Stimulated activated CD4-positive, alpha-beta T cell treated with anti-CD3 and anti-CD28 coated beads, Interleukin-1b, Interleukin-23, amount 100 ng/mL, for 48 hours (primary cell): ENCODE measurements at places on chromosomes 1 and 21.

GRCh38 chr1:11470912-11471311 is 8.0 kb upstream of the DISP3 start:
- DNase-seq: no peak

GRCh38 chr1:94790246-94790645 is 29.9 kb upstream of the SLC44A3 start:
- no peak for DNase-seq

- no peak for DNase-seq
Observed at GRCh38 chr1:160428655-160429054, 28.3 kb downstream of the VANGL2 start.

- DNase-seq: no peak
Observed at GRCh38 chr1:162335126-162335525, 41.5 kb downstream of the SPATA46 start.

- DNase-seq: no peak
Observed at GRCh38 chr1:43107664-43108063, 64.4 kb downstream of the EBNA1BP2 start.

DNA sequence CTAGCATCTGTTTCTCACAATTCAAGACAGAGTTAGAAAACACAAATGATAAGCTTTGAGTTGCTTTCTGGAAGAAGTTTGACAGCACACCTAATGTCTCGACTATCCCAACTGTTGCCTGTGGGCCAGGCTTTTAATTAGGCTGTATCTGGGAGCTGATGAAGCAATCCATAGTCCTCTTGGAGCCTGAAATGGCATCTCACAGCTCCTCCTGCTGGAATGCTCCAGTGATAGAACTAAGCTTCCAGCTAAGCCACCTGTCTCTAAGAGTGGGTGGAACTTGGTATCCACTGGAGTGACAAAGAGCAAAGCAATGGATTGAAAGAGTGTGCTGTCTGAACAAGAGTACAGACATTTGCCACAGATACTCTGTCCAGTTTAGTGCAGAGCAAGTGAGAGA is 605.3 kb upstream of the NR5A2 start:
- no peak for DNase-seq

DNA sequence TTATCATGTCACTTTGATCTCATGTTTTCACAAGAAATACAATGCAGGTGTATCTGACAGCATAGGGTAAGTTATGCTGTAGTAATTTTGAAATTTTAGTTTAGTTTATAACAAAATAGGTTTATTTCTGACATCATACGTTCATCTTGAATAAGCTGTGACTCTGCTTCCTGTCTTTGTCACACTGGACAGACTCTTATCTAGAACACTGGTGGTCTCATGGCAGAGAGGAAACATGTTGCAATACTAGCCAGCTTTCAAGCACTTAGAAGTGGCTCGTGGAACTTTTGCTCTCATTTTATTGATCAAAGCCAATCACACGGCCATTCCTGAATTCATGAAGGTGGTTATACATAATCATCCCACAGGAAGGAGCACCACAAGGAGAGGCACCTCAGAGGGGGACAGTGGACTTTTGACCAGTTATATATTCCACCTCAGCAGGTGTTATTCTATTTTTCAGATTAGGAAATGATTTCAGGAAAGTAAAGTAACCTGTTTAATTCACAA is 46.5 kb downstream of the CYP2J2 start:
- DNase-seq: no peak

DNA sequence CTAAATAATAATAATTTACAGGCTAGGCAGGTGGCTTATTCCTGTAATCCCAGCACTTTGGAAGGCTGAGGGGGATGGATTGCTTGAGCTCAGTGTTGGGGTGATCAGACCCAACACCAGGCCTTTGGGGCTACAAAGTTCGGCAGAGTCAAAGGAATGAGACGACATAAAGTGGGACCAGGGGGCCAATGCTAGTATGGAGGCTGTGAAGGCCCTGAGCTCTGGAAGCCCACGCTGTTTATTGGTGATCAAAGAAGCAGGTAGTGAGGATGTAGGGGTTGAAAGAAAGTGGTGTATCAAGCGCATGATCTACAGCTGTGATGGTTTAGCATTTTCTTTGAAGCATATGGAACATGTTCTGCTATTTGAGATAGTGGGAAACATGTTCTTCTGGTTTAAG is 5.6 kb downstream of the BTBD8 start:
- no peak for DNase-seq

DNA sequence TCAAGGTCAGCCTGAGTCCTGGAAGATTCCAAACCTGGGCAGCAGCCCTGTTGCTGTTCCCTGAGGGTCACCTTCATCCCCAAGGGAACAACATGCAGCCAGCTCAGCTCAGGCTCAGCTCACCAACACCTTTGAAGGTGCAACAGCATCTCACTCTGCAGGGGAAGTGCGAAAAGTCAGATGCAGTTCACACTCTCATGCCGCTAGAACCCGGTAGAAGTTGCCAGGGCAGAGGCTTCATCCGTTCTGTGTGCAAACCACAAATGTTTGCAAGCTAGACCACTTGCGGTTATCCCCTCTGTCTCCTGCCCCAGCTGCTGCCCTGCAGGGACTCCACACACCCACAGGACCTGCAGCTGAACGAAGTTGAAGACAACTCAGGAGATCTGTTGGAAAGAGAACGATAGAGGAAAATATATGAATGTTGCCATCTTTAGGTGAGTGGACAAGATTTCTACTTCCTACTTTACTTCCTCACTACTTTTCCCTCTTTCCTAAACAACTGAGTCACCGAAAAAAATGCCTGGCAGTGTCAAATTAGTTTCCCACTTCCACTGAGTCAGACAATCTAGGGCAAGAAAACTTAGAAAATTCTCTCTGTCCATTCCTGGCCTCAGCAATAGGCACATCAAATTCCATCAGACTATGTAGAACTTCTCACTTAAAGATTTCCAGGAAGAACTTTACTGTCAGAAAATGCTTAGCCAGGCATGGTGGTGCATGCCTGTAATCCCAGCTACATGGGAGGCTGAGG is 1.8 kb upstream of the FCRL6 start:
- DNase-seq: no peak

- DNase-seq: no peak
Observed at GRCh38 chr1:164611754-164612642, 53.0 kb downstream of the PBX1 start.

- no peak for DNase-seq
Observed at GRCh38 chr1:65163201-65163805, 15.3 kb downstream of the AK4 start.

GRCh38 chr1:81232420-81232819 is 568.3 kb upstream of the ADGRL2 start:
- DNase-seq: no peak

DNA sequence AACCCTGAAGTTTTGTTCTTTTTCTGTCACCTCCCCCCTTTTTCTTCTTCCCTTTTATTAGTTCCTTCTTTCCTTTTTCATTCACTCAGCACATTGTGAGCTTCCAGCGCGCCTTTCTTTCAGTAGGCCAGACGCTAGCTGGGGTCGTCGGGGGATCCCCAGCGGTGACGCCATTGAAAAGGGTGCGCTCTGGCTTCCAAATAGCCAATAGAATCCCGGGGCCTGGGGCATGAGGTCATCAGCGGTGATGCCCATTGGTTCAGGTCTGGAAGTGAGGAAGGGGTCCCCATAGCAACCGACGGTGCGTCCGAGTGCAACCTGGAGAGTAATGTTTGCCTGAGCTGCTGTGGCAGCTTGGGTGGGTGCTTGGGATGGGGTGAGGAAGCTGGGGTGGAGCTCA is 6.9 kb upstream of the EFNA3 start:
- DNase-seq: no peak

- no peak for DNase-seq
Observed at GRCh38 chr1:7178741-7179140, 393.5 kb downstream of the CAMTA1 start.

- no peak for DNase-seq
Observed at GRCh38 chr1:245046769-245047168, 108.0 kb upstream of the KIF26B start.

GRCh38 chr1:175131095-175131494 is 61.5 kb downstream of the KIAA0040 start:
- DNase-seq: no peak

- no peak for DNase-seq
Observed at GRCh38 chr1:55309786-55310504, 94.8 kb upstream of the USP24 start.

DNA sequence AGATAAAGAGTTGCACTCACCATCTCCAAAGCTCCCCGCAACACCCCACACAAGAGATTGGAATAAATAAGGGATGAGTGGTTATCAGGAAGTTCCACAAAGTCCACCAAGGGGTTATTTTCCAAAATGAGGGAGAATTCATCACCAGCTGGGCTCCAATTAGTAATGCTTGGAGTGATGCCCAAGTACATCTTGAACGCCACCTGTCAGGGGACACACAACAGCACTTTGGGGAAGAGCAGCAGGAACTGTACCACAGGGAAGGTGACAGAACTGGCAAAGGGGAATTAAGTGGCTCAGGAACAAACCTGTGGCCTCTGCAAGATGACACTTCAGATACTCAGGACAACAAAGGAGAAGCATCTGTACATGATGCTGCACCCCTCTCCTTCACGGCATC is 11.5 kb downstream of the TRAPPC3 start:
- DNase-seq: no peak

DNA sequence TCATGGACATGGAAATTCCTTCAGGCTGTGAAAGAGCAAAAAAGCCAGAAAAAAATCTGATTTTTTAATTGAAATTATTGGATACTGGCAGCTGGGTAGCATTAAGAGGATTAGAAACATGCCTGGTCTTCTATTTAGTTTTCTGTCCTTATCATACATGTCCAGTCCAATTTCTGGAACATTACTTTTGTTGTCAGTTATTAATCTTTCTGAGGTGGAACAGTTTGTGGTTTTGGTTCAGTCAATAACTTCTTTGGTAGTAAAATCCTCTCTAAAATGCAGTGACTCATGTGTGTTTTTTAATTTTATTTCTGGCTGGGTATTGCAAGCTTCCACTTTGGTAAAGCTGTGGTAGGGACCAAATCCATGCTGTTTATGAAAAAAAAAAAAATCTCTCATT is 687.0 kb upstream of the ADGRL2 start:
- no peak for DNase-seq

- no peak for DNase-seq
Observed at GRCh38 chr1:59967141-59967697, 40.6 kb upstream of the CYP2J2 start.

GRCh38 chr1:97204468-97204867 is 482.9 kb downstream of the PTBP2 start:
- DNase-seq: no peak

DNA sequence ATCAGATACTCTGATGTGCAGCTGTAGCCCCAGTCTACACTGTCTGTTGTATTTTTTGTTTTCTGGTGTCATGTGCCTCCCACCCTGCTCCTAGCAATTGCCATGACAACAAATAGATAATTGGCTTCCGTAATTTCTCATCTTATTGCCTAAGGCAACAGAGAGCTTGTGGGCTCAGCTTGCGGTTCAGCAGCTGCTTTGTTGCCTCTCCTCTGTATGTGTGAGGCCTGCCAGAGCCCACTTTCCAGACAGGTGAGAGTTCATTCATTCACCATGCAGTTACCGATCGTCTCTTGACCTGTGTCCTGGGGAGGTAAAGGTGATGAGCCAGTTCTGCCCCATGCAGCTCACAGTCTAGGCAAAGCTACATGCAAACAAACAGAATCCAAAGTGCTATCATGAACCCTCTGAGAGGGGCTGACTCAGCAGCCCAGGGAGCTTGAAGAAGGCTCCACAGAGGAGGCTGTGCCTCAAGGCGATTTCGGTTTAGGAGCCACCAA is 11.9 kb downstream of the LGALS8 start:
- DNase-seq: no peak

DNA sequence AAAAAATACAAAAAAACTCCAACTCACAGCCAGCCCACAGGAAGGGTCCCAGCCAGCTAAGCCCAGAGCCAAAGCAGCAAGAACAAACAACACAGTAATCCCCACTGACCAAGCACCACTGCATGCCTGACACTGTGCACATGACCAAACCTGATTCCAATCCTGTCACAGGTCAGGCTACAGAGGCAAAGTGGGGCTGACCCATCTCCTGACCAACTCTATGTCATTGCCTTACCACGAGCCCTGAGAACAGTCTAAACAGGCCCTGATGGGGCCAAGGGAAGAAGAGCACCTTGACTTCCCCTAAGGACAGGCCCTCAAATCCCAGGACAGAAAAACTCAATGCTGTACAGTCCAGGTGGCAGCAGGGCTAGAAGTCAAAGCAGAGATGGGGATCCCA is 2.4 kb downstream of the LSS start:
- DNase-seq: no peak

DNA sequence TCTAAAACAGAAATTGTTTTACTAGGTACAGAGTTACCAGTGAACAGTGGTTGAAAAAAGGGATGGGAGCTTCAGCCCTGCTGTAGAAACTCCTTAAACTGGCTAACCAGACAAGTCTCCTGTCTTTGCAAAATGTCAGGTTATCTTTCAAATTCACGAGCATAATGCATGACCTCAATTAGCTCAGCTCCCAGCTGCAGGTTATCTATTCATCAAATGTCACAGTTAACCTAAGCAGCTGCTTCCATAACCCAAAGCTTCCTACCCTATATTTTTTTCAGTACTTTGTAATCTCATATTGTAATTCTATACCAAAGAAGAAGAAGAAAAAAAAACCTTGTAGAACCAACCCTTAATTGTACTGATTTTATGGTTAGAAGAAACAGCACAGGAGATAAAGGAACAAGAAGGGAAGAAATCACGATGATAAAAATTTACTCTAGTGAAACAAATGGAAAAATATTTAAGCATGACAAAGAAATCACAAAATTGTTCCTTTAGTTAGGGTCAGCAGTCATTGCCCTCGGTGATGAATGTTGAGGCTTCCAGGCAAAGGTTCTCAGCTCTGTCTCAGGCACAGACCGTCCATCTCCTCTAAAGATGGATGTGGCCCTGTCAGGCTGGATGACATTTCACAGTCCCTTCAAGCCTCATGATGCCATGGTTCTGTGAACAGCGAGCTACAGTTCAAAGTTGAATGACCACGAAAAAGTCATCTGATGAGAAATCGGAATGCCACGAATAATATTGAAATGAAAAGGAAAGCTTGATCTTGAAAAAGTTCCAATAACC is 95.9 kb downstream of the PLD5 start:
- no peak for DNase-seq

GRCh38 chr1:66848193-66848592 is 47.1 kb upstream of the INSL5 start:
- DNase-seq: no peak

DNA sequence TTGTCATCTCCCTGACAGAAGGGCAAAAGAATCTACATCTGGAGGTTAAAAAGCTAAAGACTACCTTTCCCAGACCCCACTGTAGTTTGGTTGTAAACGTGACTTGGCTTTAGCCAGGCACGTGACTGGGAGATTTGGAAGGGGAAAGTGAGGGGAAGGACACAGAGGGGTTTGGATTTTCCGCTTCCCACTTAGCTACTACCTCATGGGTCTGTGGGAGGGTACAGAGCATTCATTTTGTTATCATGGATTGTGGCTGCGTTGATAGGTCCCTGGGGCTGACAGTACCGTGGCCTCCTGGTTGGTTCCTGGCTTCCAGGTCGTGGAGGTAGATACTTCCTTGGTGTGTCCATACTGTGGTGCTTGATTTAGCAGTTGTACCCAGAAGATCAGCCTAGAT is 2.6 kb downstream of the CHD1L start:
- DNase-seq: no peak
